ENCODE measurements at places on chromosomes 12 and 14.

GRCh38 chr14:25062022-25062321 is 12.0 kb upstream of the STXBP6 start:
- ATAC-seq, result no peak

GRCh38 chr12:121713793-121714192 is 1.2 kb downstream of the TMEM120B start:
- ATAC-seq, result no peak

GRCh38 chr12:121574025-121574424 is 6.8 kb downstream of the KDM2B start:
- no peak for ATAC-seq

- ATAC-seq, result no peak
Measured at GRCh38 chr14:38224338-38224737, 16.6 kb downstream of the SSTR1 start.

DNA sequence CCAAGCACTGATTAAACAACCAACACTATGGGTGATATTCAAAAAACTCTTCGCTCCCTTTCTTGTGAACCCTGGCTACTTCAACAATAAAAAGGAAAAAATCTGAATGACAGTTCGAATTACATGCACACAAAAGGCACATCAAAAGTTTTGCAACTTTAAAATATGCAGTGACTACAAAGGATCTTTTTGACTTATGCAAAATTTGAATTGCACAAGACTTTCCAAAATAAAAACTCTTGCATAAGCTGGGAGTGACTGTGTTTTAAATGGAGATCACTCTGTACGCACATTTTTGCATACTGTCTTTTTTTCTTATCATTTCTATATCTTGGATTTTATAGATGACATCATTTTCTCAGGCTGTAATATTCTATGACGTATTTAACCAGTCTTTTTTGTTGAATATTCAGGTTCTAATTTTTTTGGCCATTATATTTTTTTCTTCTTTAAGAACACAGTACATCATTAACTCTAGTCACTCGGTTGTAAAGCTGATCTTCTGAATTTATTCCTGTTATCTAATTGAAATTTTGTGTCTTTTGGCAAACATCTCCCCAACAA is 667.6 kb upstream of the TBX3 start:
- peak; percentile 42 for ATAC-seq

DNA sequence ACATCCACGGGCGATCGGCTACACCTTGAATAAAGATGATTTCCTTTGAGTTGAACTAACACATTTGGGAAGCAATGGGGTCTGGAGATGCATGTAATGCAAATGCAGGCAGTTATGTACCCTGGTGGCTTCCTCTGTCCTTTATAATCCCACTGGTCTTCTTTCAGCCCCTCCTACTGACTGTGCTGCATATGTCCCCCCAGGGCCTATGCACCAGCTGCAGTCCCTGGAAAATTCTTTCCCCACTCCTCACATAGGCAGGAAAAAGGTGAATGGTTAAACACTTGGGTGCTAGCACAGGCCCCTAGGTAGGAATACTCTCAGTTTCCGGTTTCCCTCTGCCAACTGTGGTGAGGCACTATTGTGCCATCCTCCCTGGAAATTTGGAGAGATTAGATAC is 294.8 kb upstream of the SOX5 start:
- ATAC-seq, result no peak

DNA sequence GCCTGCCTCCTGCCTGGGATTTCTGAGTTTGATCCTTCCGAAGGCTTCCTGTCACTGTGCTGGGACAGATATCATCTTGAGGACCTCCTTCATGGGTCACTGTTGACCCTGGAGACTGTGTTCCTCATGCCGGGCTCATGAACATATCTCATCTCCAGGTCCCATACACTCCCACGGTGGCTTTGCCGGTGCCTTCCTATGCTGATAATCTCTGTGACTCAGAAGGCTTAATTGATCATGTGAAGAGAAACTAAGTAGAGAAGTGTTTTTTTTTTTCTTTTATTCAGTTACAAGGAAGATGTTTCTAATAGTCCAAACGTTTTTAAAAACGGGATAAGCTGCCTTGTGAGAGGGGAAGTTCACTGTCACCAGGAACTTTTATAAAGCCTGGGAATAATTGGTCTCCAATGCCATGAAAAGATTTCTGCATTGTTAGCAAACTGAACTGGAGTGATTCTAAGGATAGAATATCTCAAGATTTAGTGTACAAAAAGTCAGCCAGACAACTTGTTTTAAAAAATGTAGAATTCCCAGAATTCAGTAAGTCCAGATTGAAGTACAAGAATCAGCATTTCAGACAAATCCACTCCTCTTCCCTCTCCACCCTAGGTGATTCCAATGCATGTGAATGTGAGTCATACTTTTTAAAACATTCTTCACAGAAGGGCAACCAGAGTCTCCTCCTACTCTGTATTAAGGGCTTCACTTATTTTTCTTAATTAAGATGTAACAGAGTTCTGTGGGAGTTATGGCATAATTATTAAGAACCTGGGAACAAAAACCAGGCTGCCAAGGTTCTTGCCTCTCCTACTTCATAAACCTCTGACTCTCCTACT is 139.8 kb upstream of the LGR5 start:
- ATAC-seq, result no peak

DNA sequence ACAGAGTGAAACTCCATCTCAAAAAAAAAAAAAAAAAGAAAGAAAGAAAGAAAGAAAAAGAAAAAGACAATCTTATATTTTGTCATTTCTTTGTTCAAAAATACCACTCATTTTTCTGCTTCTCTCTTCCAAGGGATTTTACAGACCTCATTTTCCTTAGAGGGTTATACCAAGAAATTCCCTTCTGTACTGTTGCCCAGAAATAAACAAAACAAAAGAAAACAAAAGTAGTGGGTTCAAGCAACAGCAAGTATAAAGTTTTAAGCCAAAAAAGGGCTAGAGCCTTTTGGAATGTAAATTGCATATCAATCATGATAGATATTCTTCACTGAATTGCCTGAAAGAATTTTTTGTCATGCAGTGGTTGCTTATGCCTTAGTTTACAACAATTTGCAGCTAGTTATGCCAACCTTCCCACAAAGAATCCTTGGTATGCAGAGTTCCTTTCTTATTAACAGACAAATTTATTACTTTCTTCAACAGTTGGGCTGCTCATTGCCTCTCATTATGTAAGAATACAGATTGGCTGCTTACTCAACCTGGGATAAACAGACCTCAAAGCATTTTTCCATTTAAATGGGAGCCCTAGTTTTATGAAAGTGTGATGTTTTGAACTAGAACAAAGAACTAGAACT is 129.1 kb upstream of the PPFIA2 start:
- no peak for ATAC-seq

GRCh38 chr14:59208224-59208814 is 19.9 kb downstream of the DAAM1 start:
- no peak for ATAC-seq

- ATAC-seq, result peak; percentile 83
Measured at GRCh38 chr12:118120579-118121363, 15.2 kb upstream of the PEBP1 start.

- ATAC-seq, result no peak
Measured at GRCh38 chr12:77599782-77600467, 230.8 kb upstream of the NAV3 start.

- ATAC-seq, result peak; percentile 17
Measured at GRCh38 chr14:92465353-92466055, 48.1 kb upstream of the RIN3 start.

DNA sequence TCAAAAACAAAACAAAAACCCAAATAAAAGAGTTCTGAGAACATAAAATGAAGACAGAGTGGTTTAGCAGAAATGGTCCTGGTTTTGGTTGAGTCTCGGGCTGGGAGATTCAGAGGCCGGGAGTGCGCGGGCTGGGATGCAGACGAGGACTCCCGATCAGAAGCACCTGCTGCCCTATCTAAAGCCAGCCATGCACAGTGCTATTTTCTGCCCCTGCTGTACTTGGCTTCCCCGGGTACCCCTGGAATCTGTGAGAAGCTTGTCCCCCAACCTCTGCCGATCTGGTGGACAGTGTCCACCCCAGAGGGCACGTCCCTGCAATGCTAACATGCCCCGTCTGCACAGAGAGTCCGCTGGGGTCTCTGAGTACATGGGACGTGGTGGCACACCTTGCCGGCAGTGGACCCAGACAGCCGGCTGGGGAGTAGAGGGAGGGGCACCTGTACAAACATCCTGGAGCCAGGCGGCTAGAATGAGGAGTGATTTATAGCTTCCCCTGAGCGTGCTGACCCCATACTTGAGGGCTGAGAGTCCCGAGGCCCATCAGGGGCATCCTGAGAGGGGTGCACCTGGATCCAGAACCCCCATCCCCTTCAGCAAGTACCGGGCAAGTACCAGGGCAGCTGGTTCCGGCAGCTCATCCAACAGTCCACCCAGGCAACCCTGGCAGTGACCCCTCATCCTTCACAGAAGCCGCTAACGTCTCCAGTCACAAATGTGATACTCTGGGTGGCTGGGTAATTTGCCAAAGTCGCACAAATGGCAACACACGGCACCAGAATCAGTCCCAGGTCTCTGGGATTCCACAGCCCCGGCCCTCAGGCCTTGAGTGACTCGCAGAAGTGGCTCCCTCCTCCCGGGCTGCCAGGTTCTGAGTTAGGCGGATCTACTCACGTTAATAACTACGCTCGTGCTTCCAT is 37.1 kb downstream of the CHGA start:
- ATAC-seq, result no peak

- ATAC-seq, result no peak
Measured at GRCh38 chr14:38143659-38144505, 63.8 kb upstream of the SSTR1 start.

GRCh38 chr12:11855983-11856374 is 206.5 kb downstream of the ETV6 start:
- no peak for ATAC-seq

DNA sequence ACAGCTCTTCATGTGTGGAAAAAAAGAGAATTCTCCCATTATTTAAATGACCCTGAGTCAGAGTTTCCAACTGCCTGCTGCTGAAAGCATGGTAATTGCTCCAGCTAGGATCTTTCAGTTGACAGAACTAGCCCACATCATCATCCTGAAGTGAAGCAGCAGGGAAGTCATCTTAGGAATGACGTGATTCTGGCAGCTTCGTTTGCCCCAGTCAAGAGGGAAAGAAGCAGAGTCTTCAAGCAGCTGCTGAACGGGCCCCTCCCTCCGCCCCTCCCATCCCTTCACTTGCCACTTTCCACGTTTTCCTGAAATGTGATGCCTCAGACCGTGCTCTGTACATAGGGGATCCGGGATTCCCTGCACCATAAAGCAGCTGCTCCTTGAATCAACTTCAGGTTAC is 455.0 kb upstream of the TMEM132C start:
- peak; percentile 46 for ATAC-seq

DNA sequence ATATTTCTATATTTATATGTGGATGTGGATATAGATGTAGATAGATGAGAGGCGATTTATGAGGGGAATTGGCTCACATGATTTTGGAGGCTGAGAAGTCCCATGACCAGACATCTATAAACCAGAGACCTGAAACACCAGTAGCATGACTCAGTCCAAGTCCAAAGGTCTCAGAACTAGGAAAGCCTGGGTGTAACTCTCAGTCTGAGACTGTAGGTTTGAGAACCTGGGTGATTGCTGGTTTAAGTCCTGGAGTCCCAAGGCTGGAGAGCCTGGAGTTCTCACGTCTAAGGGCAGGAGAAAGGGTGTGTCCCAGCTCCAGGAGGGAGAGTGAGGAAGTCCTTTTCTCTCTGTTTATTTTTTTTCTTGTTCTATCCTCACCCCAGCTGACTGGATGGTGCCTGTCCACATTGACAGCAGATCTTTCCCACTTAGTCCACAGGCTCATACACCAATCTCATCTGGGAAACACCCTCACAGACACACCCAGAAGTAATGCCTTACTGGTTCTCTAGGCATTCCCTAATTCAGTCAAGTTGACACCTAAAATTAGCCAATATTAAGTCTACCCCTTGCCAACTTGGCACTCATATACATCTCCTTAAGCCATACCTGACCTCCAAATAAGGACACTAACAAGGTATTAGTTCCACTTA is 45.4 kb downstream of the EMP1 start:
- no peak for ATAC-seq

DNA sequence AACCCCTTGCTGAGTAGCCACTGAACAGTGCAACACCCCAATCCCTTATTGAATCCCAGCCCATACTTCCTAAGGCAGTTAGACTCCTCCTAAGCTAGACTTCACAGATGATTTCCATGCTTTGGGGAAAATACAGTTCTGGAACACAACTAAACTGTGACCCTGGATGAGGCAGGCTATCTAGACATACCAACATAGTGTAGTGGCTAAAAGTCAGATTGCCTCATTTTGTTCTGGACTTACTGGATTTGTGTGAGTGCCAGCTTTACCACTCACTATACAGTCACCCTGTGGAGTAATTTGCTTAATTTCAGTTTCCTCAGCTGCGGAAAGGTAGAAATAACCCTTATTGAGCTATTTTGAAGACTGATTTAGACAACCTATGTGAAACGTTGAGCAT is 203.1 kb downstream of the ASCL1 start:
- no peak for ATAC-seq

GRCh38 chr14:99966037-99966835 is 99.0 kb upstream of the EVL start:
- ATAC-seq, result no peak

GRCh38 chr12:105485921-105486320 is 155.4 kb downstream of the C12orf75 start:
- ATAC-seq, result no peak

DNA sequence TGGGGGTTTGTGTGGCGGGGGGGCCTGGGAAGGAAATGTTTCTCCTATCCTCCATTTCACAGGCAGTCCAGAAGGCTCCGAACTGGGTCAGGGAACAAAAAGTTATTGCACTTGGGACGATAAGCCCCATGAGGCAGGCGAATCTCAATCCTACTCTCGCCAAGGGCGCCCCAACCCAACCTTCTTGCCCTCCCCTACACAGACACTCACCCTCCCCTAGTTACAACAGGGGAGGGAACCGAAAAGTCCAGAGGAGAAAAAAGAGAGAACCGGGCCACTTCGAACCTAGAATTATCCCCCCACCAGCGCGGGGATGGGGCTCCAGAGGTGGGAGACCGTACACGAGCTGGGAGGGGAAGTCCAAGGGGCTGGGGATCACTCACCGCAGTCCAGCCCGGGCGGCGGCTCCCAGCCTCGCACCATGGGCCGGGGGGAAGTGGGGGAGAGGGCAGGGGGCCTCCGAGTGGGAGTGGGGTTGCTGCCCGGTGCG is 357 bp downstream of the HOMEZ start:
- ATAC-seq, result peak; percentile 8

DNA sequence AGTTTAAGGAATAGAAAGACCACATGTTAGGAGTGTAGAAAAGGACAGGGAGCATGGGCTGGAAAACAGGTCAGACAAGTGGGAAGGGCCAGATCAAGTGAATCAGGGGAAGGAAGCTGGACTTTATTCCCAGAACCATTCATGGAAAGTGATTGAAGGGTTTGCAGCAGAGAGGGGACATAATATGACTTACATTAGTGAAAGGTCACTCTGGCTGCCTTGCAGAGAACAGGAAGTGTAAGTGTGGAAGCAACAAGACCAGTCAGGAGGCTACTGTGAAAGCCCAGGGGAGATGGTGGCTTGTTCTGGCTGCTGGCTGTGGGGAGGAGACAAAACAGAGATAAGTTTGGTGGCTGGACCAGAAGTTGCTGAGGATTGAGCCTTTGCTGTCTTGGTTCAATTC is 69.1 kb downstream of the VCPKMT start:
- no peak for ATAC-seq

GRCh38 chr12:80176706-80177105 is 77.4 kb downstream of the OTOGL start:
- ATAC-seq, result no peak
